ENCODE measurements at places on chromosomes 7 and 10. TPM values are rescaled to one million over a fixed set of nuclear protein-coding genes. Genes with fewer than 3 reads are reported as not detected.

DNA sequence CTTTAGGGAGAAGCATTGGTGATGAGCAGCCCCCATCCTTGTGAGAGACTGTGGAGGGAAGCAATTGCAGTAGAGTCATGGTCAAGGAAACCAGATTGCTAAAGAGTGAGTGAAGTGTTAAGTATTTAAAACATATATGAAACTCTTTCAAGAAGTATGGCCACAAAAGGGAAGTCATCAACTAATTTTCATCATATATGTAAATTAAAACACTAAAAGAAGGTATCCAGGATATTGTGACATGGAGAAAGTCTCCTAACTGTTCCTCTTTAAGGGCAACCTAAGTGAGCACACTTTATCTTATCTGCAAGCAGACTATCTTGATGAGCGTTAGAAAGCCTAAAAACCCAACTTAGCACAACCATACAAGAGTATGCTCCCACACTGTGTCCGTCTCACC, 69.7 kb downstream of the CD36 start:
- no peak overlapping the region for H3K4me3 ChIP-seq
- no peak for DNase-seq
- H3K27me3 ChIP-seq = no peaks in the 10 kb centered on the region
- H3K36me3 ChIP-seq = no peaks in the 10 kb centered on the region

- no peak overlapping the region for H3K27ac ChIP-seq
- peaks cover 6% of the 10 kb centered on the region for H3K4me1 ChIP-seq
- peaks cover 16% of the 10 kb centered on the region for H3K27me3 ChIP-seq
- no peak for DNase-seq
- H3K36me3 ChIP-seq = no peaks in the 10 kb centered on the region
Observed at GRCh38 chr7:28539289-28539981, 127.1 kb downstream of the CREB5 start.

NCF1 gene
- not detected for total RNA-seq

FRAT2 gene
- 11.4 TPM for total RNA-seq

SORBS1 gene
- 1.0 TPM for total RNA-seq

- no peaks in the 10 kb centered on the region for H3K27me3 ChIP-seq
- H3K27ac ChIP-seq = peak overlapping the region; percentile 89
- no peaks in the 10 kb centered on the region for H3K36me3 ChIP-seq
- peak; percentile 84 for DNase-seq
Observed at GRCh38 chr10:97278491-97278989, 13.9 kb downstream of the ARHGAP19 start.

IQCE gene
- total RNA-seq = 23.9 TPM

WNT8B gene
- not detected for total RNA-seq

DNA sequence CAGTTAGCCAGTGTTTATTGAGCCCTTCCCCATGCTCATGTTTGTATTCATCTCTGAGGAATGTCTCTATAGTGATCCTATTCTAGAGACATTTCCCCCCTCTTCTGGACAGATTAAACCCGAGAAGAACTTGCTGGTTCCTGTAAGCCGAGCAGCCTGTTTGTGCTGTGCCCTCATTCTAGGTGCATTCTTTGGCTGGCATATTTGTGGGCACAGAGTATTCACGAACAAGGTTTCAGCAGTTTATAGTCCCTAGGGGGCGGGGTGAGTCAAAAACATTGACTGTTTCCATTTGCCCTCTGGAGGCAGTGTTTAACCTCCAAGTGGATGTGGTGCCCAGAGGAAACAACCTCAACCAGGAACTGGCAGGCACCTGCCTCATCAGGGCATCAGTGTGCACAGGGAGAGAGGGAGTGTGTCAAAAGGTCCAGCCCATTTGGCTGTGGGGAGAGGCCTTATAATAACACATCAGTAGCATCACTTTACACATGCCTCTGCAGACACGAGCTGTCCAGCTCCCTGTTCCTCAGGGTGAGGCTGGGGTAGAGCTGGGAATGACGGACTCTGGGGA, 273.3 kb upstream of the LRGUK start:
- H3K4me1 ChIP-seq = peaks cover 33% of the 10 kb centered on the region
- H3K36me3 ChIP-seq = no peaks in the 10 kb centered on the region
- H3K4me3 ChIP-seq = peak overlapping the region; percentile 64
- H3K27me3 ChIP-seq = no peaks in the 10 kb centered on the region

- H3K27me3 ChIP-seq = no peaks in the 10 kb centered on the region
- H3K4me1 ChIP-seq = peaks cover 33% of the 10 kb centered on the region
- H3K27ac ChIP-seq = no peak overlapping the region
- no peaks in the 10 kb centered on the region for H3K36me3 ChIP-seq
Observed at GRCh38 chr7:80719261-80719660, 80.8 kb downstream of the CD36 start.

DNA sequence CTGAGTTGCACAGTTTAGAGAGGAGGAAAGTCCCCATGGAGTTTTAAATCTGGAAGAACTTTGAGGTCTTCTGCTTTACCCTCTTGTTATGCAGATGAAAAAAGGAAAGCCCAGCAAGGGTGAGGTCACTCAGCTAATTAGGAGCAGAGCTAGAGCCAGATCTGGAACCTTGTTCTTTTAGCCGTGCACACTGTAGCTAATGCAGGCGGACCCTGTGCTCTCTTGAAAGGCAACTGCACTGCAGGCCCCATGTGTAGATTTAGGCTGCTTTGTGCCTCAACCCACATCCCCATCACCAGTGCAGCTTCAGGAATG, 63.4 kb downstream of the SYPL1 start:
- DNase-seq = no peak
- no peak overlapping the region for H3K4me3 ChIP-seq
- no peak overlapping the region for H3K27ac ChIP-seq
- peaks cover 21% of the 10 kb centered on the region for H3K4me1 ChIP-seq
- H3K36me3 ChIP-seq = no peaks in the 10 kb centered on the region

ITGB8 gene
- total RNA-seq = 25.0 TPM

- no peaks in the 10 kb centered on the region for H3K4me1 ChIP-seq
- H3K4me3 ChIP-seq = no peak overlapping the region
- H3K27me3 ChIP-seq = no peaks in the 10 kb centered on the region
- DNase-seq = no peak
Observed at GRCh38 chr10:120891365-120891764, 40.2 kb downstream of the WDR11 start.

GRCh38 chr10:14262836-14263425, 67.8 kb downstream of the FRMD4A start:
- no peak for DNase-seq
- H3K4me3 ChIP-seq = no peak overlapping the region
- H3K36me3 ChIP-seq = no peaks in the 10 kb centered on the region
- H3K27me3 ChIP-seq = peaks cover 26% of the 10 kb centered on the region
- no peaks in the 10 kb centered on the region for H3K4me1 ChIP-seq

IL2RA gene
- not detected for total RNA-seq

PDK4 gene
- 1.3 TPM for total RNA-seq

DNA sequence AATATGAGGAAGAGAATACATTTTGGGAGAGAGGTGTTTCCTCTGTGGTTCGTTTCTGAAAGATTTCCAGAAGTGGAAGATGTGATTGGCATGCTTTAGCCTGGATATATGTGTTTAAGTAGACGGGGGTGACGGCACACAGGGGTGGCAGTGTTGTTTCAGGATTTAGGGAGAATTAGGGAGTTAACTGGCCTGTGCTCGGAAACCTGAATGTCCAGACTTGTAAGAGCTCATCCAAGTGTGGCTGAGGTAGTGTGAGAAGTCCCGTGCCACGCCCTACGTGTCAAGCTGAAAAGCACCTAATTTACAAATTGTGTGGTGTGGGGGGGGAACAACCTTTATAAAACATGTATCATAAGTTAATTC, 1.1 kb downstream of the RALA start:
- H3K4me1 ChIP-seq = peaks cover 40% of the 10 kb centered on the region
- peak overlapping the region; percentile 84 for H3K4me3 ChIP-seq
- peak overlapping the region; percentile 90 for H3K27ac ChIP-seq
- H3K36me3 ChIP-seq = peaks cover 12% of the 10 kb centered on the region

SPDYE6 gene
- total RNA-seq = not detected

PNLIP gene
- not detected for total RNA-seq

DNA sequence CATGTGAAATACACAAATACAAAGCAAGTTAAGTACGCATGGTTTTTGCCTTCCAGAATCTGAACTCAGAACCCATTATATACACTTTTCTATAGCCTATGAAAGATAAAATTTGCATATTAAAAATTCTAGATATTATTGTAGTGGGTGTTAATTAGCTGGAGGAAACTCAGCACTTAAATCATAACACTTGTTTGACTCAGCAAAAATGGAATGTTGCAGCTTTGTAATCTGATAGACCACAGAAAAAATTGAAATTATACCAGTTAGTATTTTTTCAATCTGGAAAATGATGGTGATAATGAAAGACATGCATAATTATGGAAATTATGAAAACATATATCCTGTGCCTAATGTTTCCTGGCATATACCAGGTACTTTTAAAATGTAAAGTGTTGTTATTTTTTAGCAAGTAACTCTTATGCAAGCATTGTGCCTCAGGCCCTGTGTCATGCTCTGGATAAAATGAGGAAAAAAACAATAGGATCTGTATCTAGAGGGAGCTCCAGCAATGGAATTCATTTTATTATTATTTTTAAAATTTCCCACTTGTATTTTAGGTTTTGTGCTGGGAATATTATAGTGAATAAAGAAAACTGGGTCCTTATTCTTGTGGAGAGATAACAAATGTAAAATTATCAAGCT, 490.4 kb upstream of the SEMA3A start:
- no peak overlapping the region for H3K27ac ChIP-seq
- no peaks in the 10 kb centered on the region for H3K36me3 ChIP-seq
- no peak overlapping the region for H3K4me3 ChIP-seq
- DNase-seq = peak; percentile 45
